M059J (cell line): ENCODE measurements at places on chromosomes 12 and 14. TPM values are rescaled to one million over a fixed set of nuclear protein-coding genes. Genes with fewer than 3 reads are reported as not detected.

DNA sequence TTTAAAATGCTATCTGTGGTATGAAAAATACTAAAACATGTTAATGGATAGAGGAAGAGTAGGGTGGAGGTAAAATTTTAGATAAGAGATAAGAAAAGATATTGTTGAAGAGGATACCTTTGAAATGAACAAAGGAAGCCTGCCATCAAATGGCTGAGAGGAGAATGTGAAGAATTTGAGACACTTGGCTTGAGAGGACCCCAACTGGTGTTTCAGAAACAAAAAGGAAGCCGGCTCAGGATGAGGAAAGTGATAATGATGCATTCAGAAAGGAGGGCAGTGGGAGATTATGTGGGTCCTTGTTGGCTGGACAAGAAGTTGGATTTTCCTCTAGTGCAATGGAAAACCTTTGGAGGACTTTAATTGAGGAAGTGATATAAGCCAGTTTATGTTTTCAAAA lies 264.4 kb downstream of the DUSP6 start:
- no peak for DNase-seq

GRCh38 chr14:22980672-22981089 lies 1.7 kb downstream of the AJUBA start:
- DNase-seq, result peak; percentile 64

- DNase-seq, result peak; percentile 36
These were observed at the start of gene MANSC1 for GRCh38 chr12:12349711-12350665. TSS of gene MANSC1 (minus strand) at chr12:12350242. CDS start at chr12:12343314, 6,928 bp downstream.

DNA sequence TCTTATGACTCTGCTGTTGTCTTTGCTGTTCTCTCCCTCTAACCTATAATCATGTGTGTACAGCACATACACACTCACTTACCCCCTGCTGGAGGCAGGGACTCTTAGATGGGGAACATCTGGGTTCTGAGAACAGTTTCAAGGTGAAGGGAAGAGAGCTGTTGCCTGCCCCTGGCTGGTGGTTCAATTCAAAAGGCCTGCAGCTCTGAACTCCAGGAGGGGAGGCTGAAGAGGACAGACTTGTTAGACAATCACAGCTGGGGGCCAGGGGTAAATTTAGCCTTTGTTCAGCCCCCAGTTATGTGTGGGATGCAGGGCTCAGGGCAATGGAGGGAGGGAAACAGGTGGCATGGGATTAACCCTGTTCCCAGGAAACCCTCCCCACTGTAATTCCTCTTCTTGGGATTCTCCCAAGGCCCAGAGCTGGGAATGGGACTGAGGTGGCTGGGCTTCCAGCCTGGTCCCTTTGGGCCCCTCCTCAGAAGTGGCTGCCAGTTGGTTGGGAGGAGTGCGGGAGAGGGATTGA lies 1.9 kb downstream of the MYL6B start:
- no peak for DNase-seq

DNA sequence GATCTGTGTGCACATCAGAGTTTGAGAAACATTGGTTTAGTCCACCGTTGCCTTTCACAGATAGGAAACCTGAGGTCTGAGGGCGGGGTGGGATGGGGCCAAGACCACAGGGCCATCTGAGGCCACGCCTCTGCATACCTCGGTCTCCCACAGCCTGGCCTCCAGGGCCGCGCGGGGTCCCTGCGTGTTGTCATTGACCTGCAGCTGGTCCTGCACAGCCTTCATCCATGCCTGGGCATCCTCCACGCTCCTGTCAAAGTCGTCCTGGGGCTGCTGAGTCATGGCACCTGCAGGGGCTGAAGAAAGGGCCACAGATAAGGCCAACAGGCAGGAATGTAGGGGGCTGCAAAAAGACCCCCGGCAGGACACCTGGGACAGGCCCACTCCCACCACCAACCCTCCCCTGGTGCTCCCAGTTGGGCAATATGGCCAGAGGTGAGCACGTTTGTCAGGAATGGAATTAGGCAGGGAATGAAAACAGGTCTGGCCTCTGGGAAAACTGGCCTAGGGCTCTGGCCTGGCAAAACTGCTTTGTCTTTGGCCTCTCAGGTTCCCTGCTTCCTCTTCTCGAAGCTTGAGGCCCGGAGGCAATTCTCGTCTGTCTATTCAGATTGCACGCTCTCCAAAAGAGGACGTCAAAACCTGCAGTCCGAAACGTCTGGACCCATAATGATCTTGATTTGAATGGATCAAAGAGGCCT lies 40.8 kb downstream of the SYNE3 start:
- no peak for DNase-seq

- no peak for DNase-seq
These were observed 24.5 kb downstream of the HRK start for GRCh38 chr12:116856729-116857128.

DNA sequence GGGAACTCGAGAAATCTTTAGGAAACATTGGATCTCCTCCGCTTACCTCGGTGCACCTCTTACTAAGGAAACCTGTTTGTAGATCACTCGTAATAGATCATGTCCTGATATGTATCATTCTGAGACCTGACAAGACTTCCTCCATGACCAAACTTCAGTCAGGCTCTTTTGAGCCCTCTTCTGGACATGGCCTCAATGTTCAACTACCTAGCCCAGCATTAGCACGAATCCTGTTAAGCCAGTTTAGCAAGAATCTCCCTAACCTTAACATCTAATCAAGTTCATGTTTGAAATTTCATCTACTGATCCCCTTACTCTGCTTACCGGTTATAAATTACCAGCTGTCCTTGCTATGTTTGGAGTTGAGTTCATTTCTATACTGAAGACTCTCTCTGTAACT lies 713.9 kb upstream of the USP15 start:
- no peak for DNase-seq

DNA sequence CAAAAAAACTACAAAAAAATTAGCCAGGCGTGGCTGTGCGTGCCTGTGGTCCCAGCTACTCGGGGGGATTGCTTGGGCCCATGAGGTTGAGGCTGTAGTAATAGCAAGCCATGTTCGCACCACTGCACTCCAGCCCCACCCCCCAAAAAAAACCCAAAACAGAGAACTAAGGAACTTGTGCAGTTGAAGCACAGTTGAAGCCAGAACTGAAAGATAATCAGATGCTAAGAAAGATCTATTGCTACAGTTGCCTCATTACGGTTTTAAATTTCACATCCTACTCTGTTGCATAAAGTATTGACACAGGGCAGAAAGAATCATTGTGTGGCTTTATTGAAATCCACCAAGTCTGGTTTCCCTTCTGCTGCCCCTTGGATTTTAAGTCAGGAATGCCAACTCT lies 3.8 kb downstream of the CS start:
- DNase-seq, result no peak

DNA sequence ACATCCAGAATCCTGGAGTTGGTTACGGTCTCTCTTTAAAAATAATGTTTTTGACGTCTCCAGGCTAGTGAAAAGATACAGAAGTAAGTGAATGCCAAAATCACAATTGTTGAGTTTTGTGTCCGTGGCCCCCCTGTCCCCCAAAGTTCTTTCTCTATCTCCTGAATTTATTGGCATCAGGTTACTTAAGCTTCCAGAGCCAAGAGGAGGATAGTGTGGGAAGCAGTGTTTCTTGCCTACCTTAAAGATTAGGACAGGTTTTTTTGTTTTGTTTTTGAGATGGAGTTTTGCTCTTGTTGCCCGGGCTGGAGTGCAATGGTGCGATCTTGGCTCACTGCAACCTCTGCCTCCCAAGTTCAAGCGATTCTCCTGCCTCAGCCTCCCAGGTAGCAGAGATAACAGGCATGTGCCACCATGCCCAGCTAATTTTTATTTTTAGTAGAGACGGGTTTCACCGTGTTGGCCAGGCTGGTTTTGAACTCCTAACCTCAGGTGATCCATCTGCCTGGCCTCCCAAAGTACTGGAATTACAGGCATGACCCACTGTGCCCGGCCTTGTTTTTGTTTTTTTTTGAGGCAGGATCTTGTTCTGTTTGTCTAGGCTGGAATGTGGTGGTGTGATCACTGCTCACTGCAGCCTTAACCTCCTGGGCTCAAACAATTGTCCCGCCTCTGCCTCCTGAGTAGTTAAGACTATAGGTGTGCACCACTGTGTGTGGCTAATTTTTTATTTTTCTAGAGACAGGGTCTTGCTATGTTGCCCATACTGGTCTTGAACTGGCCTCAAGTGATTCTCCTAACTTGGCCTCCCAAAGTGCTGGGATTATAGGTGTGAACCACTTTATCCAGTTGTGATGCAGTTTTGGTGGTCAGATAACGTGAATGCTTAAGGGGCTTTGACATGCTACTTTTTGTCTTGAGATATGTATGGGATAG lies 5.4 kb downstream of the SRSF5 start:
- no peak for DNase-seq

AMN gene
- not detected in 2 replicates for total RNA-seq

DNA sequence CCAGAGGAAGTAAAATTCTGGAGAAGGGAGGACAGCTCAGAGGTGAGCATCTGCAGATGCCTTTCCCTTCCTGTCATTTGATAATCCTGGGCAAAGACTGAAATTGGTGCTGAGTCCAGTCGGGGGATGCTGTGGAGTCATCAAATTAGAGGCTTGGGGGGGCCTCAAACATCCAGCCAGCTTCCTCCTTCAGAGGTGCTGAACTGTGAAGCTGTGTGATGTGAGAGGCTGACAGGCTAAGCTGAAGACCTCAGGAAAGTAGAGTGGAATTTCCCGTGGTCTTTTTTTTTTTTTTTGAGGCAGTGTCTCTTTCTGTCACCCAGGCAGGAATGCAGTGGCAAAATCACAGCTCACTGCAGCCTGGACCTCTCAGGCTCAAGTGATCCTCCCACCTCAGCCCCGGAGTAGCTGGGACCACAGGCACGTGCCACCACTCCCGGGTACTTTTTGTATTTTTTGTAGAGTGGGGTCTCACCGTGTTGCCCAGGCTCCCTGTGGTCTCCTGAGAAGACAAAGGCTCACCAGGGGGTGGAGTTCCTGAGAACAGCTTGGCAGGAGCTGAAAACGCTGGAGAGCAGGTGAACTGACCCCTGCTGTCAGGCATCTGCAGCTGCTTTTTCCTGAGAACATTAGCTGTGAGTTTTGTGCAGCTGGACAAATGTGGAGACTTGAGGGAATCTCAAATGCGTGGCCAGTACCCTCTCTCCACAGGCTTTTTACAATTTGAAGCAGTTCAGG lies 6.1 kb upstream of the TCL1B start:
- no peak for DNase-seq

GRCh38 chr14:38838049-38838978 lies 264.7 kb downstream of the SEC23A start:
- DNase-seq, result no peak

IL31 gene
- total RNA-seq, result not detected in 2 replicates

CIDEB gene
- not detected in 2 replicates for total RNA-seq

GRCh38 chr12:40342010-40342409 lies 117.2 kb downstream of the LRRK2 start:
- DNase-seq, result no peak
